ENCODE measurements at places on chromosomes 5 and 9.

GRCh38 chr9:94788570-94789105 is 62.1 kb downstream of the AOPEP start:
- no peak for DNase-seq

DNA sequence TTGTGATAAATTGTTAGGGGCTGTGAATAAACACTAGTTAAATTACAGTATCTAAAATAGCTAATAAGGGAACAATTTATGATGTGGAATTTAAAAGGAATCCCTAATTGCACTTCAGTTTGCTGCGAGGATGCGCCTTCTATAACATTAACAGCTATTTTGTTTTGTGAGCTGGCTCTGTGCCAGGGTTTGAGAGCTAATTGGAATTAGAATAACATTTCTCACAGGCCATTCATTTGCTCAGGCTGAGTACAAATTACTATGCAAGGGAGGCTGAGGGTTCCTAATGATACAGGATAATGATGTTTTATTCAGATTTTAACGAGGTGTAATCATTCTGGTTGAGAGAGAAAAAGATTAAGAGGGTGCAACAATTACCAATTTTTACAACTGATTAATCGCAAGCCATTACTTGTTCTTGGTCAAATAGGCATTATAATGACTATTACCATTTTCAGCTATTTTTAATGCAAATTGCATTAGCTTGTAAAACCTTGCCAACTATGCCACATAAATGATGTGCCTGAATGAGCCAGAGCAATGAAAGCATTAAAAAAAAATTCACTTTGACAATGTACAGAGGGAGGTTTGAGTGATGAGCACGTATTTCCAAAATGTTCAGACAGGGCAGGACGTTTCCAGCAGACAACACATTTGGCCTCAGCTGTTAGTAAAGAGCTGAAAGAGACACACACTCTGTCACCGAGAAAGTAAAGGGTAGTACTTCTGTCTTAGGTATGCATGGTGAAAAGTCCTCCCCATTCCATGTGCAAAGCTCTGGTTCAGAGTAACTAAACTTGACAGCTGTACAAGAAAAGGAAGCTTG is 576.5 kb downstream of the TLE1 start:
- no peak for DNase-seq

GRCh38 chr5:80754900-80755299 is 100.1 kb upstream of the DHFR start:
- no peak for DNase-seq

- DNase-seq = no peak
Measured at GRCh38 chr9:136584934-136585333, 39.1 kb upstream of the NOTCH1 start.

GRCh38 chr5:141680751-141681201 is 1.3 kb downstream of the ARAP3 start:
- DNase-seq = no peak

- DNase-seq = peak; percentile 60
Measured at GRCh38 chr9:117782931-117783788, 79.0 kb downstream of the TLR4 start.

DNA sequence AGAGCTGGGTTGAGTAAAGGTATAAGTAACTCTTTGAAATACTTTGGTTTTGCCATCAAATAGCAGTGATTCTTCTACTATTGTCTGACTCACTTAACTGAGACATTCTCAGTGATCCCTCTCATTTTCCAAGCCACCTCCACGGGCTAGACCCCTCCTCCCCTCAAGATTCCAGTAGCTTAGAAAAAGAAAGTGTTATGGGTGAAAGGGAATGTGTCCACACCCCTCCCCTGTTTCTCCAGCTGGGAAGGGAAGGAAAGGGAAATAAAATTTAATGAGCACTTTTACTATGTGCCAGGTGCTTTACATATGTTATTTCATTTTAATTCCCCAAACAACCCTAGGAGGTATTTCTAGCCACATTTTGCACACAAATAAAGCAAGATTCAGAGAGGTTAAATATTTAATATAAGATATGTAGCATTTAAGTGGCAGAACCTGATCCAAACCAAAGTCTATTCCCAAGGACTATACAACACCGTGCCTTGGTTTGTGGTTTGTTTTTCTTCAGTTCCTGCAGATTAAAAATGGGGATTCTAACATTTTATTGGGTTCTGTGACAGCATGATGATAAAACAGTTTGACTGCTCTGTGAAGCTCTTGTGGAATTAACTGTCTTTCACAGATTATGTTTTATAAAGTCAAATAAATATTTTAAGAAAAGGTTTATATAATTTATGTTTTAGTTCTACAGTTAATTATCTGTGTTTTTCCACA is 135.9 kb downstream of the ZSWIM6 start:
- DNase-seq = no peak

- DNase-seq = no peak
Measured at GRCh38 chr9:107462691-107463090, 26.9 kb downstream of the KLF4 start.

DNA sequence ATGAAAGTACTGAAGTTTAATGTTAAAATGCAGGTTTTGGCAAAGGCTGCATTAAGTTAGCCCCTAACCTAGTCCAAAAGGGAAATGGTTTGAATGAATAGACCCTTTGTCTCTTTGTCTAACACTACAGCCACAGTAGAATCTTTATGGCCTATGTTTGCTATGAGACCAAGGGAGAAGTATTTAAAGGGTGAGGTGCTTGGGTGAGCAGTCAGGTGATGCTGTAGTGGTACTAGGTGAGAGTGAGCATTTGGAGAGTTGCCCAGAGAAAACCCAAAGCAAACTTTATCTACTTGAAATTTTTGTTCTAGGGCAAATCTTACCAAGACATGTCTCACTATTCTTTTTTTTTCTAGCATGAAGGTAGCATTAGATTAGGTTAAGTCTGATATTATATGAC is 1961.4 kb upstream of the WWC1 start:
- DNase-seq = no peak

DNA sequence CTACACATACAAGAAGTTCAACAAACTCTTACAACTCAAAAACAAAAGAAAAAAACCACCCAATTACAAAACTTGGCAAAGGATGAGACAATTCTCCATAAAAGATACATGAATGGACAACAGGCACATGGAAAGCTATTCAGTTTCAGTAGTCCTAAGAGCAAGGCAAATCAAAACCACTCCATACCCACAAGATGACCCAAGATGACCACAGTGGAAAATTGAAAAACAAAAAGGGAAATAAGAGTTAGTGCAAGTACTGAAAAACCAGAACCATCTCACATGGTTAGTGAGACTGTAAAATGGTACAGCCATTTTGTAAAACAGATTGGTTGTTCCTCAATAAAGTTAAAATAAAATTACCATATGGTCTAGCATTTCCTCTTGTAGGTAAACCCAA is 287.1 kb upstream of the CDH9 start:
- DNase-seq = no peak

DNA sequence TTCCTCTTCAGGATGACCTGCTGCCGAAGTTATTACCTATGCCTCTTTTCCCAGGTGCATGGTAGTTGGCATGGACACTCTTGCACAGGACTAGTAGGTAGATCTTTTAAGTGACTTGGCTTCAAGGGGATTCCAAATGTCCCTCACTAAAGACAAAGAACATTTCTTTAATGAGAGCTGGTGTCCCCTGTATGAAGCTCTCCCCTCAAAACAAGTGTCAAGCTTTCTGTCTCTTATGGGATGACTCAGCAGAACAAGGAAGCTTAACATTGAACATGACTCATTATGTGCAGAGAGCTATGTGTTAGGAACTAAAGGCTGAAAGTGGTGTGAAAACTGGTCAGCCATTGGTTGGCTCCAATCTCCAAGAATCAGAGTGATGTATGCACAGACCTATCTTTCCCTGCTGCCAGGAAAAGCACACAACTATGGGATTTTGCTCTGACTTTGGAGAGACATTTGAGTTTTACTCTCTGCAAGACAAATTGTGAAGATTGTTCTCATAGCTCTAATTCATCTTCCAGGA is 120.5 kb downstream of the PRDM6 start:
- DNase-seq = no peak

DNA sequence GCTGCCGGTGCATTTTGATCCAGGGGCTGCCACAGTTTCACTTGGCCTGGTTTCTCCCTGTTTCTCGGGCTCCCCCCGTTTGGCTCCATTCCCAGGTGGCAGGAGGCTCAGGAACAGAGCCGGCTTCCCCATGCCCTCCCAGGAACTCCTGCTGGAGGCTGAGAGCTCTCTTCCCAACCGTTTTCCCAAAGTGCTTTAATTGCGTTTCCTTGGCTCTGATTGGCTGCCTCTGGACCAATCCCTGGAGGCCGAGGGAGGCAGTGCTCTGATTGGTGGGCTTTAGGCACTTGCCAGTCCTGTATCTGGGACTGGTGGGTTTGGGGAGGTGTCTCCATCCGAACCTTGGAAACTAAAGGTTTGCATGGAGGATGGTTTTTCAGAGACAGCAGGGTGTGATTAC is 4.9 kb downstream of the TSPAN17 start:
- DNase-seq = no peak

DNA sequence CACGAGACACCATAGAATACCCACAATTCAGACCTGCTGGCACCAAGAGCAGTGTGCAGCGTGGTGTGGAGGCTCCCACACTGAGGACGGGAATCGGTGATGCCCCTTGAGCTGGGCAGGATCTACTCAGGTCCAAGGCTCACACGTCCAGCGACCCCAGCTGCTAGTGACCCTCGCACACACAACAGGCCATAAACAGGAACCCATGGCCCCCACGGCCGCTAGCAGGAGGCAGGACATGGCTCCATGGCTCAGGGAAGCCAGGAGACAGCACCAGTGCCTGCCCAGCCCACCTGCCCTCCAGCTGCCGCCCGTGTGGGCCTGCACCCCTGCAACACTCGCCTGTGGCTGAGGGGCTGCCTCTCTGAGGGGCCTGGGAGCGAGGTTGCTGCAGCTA is 43.4 kb upstream of the SLC9A3 start:
- DNase-seq = no peak

- no peak for DNase-seq
Measured at GRCh38 chr5:14301186-14301585, 158.0 kb downstream of the TRIO start.

DNA sequence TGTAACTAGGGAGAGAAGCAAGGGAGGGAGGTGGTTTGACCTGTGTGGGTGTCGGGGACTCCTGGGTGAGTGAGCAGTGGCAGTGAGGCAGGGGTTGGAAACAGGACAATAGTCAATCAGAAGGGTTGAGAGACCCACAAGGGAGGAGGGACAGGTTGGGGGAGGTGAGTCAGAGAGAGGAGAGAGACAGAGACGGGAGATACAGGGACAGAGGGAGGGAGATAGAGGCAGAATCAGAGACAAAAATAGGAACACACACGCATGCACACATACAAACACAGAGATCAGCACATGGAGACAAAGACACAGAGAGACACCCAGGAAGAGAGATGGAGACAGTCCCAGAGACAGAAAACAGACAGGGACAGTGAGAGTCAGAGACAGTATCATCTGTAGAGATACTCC is 39.3 kb upstream of the PTGS1 start:
- DNase-seq = no peak

GRCh38 chr9:80320916-80321315 is 749.2 kb downstream of the TLE4 start:
- DNase-seq = no peak

DNA sequence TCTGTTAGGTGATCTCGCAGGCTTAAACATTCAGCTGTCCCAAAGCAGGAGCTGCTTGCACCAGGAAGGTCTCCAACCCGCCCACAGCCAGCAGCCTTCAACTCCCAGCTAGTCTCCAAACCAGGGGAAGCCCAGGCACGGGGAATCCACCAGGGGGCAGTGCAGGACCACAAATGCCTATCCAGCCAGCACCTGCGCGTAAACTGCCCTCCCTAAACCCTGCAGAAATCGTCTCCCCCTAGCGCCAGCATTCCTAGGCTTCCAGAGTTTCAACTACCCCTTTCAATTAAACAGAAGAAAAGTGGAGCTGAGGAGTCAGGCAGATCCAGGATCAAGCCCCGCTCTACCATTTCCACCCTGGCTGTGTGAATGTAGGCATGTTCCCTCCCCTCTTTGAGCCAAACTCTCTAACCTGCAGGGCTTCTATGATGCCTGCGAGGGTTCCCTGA is 72.0 kb downstream of the HRH2 start:
- DNase-seq = peak; percentile 90

DNA sequence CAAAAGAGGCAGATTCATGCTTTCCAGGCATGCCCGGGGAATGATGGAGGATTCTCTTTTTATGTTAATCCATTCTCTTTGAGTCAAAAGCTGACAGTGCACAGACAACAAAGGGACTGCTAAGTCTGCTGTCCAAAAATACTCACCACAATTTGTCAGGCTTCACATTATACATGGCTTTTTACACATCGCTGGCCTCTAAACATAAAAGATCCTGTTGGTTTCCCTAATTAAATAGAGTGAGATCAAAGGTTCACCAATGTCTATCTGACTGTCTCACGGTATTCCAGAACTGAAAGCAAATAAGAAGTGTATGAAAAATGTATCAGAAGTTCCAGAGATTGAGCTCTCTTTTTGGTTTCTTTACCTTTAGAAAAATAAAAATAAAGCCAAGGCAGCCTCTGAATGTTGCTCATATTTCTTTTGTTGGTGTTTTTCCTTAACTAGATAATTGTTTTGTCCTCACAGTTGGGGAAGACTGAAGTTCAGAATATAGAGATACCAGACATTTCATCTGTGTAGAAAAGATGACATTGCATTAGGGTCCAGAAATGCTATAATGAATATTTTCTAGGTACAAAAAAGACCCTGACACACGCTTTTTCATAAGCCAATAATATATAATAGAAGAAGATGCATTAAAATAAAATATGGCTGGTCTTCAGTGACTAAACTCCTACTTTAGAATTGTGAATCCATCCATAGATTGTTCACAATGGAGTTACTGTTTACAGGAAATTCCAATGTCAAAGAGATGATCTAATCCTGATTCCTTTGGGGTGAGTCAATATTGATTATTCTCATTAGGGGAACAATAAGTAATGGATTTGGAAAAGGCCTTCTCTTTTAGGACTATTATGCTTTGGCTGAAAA is 688.2 kb upstream of the CDH6 start:
- no peak for DNase-seq

GRCh38 chr5:123387313-123387712 is 35.9 kb downstream of the CEP120 start:
- no peak for DNase-seq

DNA sequence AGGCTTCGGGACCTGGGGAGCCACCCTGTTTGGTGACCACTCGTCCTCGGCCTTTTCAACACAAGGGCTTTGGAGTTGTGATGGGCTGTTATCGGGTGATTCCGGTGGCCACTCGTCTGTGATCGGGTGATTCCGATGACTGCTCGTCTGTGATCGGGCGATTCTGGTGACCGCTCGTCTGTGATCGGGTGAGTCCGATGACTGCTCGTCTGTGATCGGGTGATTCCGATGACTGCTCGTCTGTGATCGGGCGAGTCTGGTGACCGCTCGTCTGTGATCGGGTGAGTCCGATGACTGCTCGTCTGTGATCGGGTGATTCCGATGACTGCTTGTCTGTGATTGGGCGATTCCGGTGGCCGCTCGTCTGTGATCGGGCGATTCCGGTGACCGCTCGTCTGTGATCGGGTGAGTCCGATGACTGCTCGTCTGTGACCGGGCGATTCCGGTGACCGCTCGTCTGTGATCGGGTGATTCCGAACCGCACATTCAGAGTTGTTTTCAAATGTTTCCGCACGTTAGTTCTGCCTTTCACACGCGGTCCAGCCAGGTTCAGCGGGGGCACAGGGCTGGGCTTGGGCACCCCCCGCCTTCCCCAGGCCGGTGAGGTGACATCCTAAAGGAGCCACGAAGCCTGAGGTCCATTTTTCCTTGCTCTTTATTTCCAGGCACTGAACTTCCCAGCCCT is 30.3 kb downstream of the TPPP start:
- no peak for DNase-seq
